Ovary (tissue), 10 donors: ENCODE measurements at places on chromosomes 3 and 15. TPM values are rescaled to one million over a fixed set of nuclear protein-coding genes. Genes with fewer than 3 reads are reported as not detected.

DNA sequence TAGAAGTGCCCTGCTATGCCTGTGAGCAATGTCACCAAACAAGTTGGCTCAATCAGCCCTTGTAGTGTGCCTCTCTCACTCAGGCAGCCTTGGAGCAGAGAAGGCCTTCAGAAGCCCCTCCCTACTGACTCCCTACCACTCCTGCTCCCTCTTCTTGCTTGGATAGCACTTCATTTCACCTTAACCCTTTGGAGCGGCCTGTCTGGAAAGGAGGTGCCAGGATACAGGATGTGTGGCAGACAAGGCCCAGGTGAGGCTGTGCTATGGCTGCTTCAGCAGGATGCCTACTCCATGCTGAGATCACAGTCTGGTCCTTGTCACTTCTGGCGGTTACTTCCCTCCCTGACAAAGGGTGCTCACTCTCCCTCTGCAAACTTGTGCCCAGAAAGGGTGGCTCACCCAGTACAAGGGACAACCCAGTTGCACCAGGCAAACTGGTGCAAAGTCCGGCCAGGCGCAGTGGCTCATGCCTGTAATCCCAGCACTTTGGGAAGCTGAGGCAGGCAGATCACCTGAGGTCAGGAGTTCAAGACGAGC, 1.1 kb downstream of the MON1A start:
- peak; percentile 22 for DNase-seq

Gene B3GNT5
- 4.8 TPM for polyA plus RNA-seq

Gene MIX23
- polyA plus RNA-seq, result 13.5 TPM

Gene IL17RB
- polyA plus RNA-seq, result 1.2 TPM
